ENCODE measurements at places on chromosomes 6 and 20.

DNA sequence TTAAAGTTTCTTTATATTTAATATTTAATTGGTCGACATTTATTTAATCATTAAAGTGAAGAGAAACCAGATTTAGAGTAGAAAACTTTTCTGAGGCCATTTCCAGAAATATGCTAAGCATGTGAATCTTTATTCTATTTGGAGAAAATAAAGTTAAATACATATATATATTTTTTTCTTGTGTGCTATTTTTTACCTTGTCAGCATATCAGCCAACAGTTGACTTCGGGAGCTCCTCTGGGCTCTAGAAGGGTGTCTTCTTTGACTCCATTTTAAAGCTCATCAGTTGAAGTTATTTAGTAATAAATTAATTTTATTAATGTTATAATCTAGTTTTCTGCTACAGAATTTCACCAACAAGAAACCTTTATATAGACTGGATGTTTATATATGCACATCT, 73.1 kb downstream of the SH3BGRL2 start:
- no peak for DNase-seq

DNA sequence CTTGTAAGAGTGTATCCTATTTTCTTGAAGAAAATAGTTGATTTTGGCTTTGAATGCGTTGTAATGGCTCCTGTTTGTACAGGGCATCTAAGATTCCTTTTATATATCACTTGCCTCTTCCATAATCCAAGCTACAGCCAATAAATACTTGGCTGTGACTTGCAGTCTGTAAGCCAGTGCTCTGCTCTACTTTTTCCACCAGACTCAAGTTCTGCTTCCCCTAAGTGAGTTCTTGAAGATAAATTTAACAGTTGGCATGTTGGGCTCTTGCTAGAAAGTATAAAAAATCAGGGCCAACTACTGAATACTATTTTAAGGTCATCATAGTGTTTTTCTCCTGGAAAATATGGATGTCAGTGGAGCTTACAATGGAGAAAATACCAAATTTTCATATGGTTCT, 36.5 kb upstream of the SCGN start:
- no peak for DNase-seq

DNA sequence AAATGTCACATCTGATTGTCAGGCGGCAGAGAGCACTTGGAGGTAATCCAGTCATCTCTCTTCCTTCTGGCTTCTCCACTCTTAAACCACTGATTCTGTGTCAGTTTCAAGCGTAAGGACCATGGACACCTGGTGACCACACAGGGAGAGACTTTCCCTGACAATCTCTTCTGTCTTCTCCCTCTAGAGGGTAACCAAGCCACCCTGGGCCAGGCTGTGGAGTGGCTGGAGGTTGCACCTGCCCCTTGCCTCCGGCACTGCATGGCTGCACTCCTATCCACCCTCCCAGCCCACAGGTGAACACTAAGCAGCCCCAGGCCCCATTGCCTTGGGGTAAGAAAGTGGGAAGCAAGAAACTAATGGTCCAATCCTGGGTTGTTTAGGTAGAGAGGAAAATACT, 78.7 kb downstream of the BFSP1 start:
- no peak for DNase-seq

GRCh38 chr6:121994919-121995318, 404.5 kb upstream of the HSF2 start:
- no peak for DNase-seq

DNA sequence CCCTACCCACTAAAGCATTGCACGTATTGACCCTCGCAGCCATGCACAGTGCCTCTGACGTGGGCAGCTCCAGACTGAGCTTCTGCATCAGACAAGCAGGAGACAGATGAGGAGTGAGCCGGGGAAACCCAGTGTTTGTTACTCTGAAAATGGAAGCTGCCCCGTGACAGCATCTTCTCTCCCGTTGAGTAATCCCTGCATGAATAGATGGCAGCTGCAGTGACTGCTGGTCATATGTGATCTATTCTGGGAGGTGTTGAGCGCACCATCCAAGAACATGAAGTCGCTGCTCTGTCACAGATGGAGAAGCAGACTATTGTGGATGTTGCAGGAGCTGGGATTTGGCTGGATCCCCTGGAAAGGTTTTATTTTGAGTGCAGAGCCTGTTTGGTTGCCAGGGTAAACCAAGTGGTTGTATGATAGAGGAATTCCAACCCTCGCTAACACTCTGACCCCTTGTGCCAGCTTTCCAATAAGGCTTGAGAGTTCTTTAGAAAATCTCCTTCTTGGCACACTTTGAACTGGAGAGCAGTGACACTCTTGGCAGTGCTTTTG, 242.2 kb downstream of the NRN1 start:
- no peak for DNase-seq

DNA sequence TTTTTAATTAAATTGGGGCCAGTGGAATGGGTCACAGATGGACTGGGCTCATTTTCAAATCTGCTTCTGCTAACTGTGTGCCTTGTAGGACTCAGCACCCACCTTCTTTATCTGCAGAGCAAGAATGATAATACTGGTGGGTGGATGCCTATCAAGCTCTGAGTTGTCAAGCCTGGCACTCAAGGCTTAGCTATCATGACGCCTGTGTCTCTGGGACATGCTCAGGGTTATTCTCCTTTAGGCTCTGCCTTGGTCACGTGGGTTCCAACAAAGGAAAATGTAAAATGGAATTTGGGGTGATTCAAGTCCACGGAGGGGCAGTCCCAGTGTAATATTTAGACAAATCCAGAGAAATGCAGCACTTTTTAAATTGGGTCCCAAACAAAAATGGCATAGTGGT, 202.3 kb downstream of the TSHZ2 start:
- no peak for DNase-seq

DNA sequence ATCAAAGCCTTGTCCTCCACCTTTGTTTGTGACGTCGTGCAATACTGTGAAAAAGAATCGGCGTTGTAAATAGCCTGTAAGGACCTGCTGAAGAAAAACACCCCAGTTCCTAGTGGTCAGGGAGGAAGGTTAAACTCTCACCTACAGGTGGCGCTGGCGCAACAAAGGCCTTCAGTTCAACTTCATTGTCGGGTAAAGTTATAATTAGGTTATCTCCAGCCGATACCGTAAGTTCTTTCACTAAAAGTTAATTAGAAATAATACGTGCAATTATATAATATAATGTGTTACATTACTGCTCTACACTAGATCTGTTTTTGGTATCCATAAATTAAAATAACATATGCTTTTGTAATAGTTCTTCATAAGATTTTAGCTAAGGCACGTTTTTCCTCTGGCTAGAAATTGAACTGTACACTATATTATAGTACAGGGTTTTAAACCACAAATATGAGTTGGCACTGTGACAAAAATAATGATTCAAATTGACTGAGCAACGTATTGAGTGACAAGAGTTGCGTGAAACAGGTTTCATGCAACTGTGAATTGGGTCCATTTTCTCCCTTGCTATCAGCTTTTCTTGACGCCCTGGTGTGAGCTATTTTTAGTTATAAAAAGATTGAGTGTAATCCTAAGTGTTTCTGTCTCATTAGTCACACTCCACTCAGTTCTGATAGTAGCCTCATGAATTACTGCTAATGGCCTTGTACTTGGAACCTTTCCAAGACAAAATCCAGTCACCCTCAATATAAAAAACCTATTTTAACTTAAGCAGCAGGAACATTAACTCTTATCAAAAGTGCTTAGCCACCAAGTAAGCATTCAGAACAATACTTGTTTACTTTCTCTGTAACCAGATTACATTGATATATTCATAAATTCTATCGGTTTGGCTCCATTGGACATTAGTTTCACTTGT, 62.3 kb downstream of the KIAA0319 start:
- DNase-seq = no peak

GRCh38 chr6:150651808-150652470, 52.3 kb downstream of the PLEKHG1 start:
- no peak for DNase-seq

DNA sequence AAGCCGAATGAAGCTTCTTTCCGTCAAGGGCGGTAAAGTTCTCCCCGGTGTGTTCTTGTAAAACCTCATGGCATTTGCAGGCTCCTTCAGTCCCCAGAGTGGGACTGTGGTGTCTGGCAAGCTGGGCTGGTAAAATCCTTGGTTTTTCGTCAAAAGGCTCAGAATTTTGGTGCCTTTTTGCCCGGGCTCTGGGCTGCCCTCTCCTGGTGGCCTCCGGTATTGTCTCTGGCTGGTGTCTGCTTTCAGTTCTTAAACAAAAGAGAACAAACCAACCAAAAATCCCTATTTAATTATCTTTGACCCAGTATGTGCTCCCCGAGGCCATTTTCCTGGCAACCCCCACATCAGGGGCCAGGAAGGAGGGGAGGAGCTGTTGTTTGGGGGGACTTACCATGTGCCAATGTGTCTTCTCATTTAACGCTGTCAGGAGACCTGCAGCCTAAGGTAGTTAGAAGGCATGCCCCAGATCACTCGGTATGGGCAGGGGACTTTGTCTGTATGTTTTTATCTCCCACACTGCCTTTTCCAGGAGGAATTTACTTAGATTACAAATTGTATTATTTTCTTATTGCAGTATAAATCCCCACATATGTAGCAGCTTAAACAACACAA, 11.1 kb downstream of the CDH4 start:
- DNase-seq = no peak

- no peak for DNase-seq
These were observed 80.0 kb upstream of the RPS6KA2 start for GRCh38 chr6:166707045-166707444.

DNA sequence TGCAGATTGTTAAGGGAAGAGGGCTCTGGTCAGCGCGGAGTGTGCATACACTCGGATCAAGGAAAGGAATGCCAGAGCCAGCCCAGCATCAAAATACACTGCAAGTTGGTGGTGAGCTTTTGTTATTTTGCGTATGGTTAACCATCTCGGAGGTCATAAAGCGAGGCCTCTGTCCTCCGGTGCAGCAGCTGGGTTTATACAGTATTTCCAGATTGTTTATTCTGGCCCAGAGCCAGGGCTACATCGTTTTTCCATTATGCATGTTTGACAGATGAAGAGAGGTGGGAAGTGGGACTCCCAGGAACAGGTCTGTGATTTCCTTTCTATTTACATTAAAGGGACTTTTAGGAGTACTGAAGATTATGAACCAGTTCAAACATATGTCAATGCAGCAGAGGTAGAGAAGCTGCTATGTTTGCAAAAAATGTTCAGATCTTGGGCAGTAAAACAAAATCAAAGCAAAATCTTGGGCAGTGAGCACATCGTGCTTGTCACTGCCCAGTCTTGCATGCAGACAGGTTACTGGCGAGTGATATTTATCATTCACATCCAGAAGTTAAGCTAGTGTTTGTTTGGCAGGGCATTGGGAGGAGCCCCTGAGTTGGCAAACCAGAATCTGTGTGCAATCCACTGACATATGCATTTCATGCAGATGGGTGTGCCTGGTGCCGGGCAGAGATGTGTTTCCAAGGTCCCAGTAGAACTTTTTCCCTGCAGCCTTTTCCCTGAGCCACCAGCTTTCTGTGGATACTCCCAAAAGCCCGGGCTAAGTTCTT, 256.3 kb upstream of the TAB2 start:
- no peak for DNase-seq

DNA sequence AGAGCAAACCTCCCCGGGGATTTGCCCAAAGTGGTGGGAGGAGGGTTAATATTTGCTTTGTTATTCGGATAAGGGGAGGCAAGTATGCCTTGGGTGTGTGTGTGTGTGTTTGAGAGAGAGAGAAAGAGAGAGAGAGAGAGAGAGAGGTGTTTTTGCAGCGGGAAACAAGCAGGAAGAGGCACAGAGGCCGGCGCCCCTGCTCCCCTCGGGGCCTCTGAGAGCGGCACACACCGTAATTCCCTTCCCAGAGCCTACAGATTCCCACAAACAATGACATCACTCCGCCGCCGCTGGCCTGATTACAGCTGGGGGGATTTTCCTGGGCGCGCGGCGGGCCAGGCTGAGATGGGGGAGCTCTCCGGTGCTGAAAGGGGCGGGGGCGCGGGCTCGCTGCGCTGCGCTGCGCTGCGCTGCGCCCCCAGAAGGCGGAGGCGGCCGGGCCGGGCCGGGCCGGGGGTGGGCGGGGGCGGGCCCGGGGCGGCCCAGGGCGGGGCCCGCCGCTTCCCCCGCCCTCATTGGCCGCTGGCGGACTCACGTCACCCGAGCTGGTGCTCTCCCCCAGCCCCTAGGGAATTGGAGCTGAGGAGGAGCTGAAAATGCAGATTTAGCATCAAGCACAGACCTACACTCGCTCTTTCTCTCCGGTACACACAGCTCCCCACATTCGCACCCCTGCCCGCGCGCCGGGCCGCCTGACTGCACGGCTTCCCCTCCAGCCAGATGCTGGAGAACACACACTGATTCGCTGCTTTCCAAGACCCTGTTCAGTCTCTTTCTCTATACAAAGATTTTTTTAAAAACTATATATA, at the start of gene PCSK2:
Gene PCSK2 (plus strand): TSS at position 631 of the 809 bp plus-strand sequence. CDS start 266 bp downstream, outside the sequence.
- DNase-seq = no peak

DNA sequence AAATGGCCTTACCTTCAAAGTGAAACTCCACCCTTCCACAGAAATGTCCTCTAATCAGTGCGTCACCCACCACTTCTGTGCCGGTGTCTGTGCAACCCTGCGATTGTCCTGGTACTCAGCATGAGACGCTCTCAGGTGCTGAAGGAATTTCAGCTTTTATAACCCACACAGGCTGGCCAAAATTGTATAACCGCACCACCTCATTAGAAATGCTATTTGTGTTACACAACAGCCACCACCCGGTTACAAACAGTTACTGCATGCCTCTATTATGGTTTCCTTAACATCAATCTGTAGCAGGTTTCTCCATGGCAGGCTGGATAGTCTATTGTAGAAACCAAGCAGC, 51.5 kb downstream of the SLC23A2 start:
- DNase-seq = no peak

DNA sequence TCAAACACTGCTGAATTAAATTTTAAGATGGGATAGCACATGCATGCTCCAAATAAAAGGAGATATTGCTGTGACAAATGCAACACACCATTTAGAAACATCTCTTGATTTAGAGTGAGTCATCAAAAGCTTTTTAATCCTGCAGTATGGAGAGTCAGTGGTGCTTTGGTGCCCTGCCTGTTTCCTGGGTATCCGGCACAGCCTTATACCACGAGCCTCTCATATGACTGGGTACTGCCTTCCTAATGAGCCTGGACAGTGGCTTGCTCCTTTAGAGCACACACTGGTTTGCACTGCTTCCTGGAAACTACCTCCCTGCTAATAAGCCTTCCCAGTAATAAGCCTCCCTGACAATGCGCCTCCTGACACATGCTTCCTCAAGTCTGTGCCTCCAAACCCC, 65.3 kb upstream of the KCNK16 start:
- DNase-seq = no peak

DNA sequence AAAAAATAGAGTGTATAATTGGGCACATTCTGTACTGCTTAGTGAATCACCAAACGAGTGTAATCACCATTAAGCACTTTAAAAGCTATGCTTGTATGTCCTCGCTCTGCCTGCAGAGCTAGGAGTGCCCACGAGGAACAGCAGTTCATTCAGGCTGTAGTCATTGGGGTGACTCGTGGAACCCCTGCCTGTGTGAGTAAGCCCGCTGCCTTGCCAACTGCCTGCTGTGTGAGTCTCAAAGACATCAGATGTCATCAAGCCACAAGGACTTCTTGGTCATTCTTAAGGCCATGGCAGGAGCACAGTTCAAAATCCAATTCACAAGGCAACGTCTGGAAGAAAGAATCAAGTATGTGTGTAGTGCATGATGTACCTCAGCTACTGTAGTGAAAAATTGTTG, 60.4 kb downstream of the FOXO3 start:
- no peak for DNase-seq

GRCh38 chr6:135270676-135271536, 89.8 kb downstream of the MYB start:
- no peak for DNase-seq

All from cortex of kidney (tissue), 1 donor.